Hepatocyte (in vitro differentiated cells): ENCODE measurements at places on chromosomes 3 and 15. TPM values are rescaled to one million over a fixed set of nuclear protein-coding genes. Genes with fewer than 3 reads are reported as not detected.

The LAMB2 gene
- total RNA-seq: 343 and 396 TPM in 2 replicates

The ECE2 gene
- not detected in 2 replicates for total RNA-seq

DNA sequence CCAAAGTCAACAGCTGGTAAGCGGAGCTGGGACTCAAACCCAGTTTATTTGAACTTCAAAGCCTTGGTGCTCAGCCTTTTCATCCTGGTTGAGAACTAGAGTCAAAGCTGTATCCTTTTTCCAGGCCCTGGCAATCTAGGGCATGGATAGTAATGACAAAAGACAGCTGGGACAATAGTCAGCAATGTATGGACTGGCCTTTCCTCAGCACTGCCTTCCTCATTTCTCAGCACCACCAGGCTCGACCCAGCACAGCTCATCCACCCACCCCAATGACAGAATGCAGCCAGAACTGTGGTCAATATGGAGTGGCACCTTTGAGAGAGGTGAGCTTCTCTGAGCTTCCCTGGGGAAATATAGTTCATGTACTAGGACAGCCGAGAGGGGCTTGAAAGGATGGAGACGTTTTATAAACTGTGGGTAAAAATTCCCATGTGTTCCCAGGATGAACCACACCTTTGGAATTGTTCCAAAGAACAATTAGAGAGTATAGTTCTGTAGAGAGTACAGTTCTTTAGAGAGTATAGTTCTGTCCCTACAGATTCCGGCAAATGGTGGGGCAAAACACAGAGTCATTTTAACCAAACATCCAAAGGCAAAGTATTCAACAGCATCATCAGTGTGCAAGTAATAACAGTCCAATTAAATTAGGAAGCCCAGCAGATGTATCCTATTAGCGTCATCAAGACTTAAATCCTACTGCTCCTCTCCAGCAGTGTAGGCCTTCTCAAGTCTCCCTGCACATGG, 30.2 kb upstream of the IREB2 start:
- peak overlapping the region; percentile 63 for H3K27ac ChIP-seq
- no peak for DNase-seq
- H3K27me3 ChIP-seq: no peaks in the 10 kb centered on the region
- H3K4me1 ChIP-seq: peaks cover 8% of the 10 kb centered on the region
- H3K36me3 ChIP-seq: no peaks in the 10 kb centered on the region
- H3K4me3 ChIP-seq: no peak overlapping the region

DNA sequence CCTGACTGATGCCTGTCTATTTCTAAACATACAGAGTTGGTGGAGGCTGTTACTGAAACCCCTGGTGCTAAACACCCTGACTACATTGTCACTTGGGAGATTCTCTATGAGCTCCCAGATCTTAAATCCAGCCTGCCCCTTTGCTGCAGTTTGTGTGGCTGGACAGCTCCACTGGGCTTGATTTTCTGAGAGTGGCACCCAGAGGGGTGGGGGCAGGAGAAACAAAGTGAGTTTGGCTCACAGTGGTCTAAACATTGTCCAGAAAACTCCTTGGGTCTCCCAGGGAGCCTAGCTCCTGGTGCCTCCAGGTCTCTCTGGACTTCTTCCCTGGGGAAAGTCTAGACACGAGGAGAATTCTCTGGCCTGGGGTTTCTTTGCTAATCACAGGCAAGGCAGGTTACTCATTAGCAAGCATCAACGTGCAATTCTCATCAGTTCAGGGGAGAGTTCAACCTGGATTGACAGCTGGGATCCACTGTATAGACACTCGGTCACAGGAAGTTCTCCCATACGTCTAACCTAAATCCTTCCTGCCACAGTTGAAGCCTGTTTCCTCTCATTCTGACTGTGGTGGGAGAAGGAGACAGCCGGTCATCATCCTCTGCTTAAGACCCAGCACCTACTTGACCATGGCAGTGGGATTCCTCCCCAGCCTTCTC, 7.1 kb upstream of the DLL4 start:
- H3K27ac ChIP-seq: peak overlapping the region; percentile 37
- H3K36me3 ChIP-seq: no peaks in the 10 kb centered on the region
- H3K4me1 ChIP-seq: peaks cover 28% of the 10 kb centered on the region
- peaks cover 33% of the 10 kb centered on the region for H3K27me3 ChIP-seq
- peak; percentile 58 for DNase-seq
- no peak overlapping the region for H3K4me3 ChIP-seq

The TUSC7 gene
- total RNA-seq: not detected in 2 replicates

- H3K27ac ChIP-seq: no peak overlapping the region
- no peak overlapping the region for H3K4me3 ChIP-seq
- H3K4me1 ChIP-seq: no peaks in the 10 kb centered on the region
- H3K36me3 ChIP-seq: no peaks in the 10 kb centered on the region
- no peak for DNase-seq
- H3K27me3 ChIP-seq: no peaks in the 10 kb centered on the region
Observed at GRCh38 chr3:104323226-104323625, 1043.5 kb upstream of the ALCAM start.

DNA sequence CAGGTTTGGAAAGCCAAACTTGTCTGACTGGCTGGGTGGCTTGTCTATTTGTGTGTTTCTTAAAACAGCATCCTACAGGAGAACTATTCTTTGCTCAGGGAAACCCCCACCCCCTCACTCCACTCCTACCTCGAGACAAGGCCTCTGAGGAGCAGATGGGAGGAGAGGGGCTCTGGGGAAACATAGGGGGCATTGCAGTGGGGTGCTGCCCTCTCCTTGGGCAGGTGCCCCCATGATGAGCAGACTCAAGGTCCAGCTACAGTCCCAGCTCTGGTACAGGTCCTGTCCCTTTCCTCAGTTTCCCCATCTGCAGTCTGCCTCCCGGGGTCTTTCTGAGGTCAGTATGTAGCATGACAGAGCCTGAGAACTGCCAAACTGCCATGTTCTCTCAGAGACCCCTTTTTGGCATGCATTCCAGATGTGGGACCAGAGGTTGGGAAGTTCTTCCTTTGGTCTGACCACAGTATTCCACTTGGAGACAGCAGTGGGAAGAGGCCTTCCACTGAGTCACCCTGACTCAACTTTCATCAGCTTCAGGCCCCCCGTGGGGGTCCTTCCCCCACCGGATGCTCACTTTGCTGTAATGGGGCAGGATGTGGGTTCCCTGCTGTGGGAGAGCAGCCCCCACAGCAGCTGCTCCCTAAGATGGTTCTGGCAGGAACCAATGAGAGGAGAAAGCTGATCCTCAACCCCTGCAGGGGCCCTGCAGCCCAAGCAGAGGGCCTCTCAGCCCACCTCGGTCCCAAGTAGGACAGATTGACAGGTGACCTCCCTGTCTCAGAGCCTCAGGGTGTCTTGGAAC, 32.3 kb upstream of the CYP11A1 start:
- no peaks in the 10 kb centered on the region for H3K27me3 ChIP-seq
- DNase-seq: no peak
- peaks cover 21% of the 10 kb centered on the region for H3K4me1 ChIP-seq
- H3K4me3 ChIP-seq: no peak overlapping the region

The POC1A gene
- total RNA-seq: 2.6 TPM in 2 replicates

- no peak for DNase-seq
- H3K4me3 ChIP-seq: no peak overlapping the region
- peaks cover 25% of the 10 kb centered on the region for H3K4me1 ChIP-seq
Observed at GRCh38 chr15:98896002-98896721, 111.4 kb downstream of the PGPEP1L start.

DNA sequence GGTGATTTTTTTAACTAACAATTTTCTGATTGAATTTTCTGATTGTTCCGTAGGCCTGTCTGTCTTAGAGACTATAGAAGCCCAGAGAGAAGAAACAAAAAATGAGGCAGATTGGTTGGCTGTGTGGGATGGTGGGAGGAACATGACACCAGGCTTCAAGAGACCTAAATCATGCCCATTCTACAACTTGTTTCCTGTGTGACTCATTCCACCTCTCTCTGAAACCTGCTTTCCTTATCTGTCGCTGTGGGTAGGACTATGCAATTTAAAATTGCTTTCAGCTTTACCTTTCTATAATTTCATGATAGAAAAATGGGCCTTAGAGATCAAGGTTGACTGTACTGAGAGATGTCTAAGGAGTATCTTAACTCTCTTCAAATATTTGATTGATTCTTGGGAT, 44.5 kb downstream of the OXNAD1 start:
- H3K4me3 ChIP-seq: no peak overlapping the region
- H3K36me3 ChIP-seq: no peaks in the 10 kb centered on the region
- no peak for DNase-seq

- peaks cover 2% of the 10 kb centered on the region for H3K4me1 ChIP-seq
- H3K36me3 ChIP-seq: no peaks in the 10 kb centered on the region
- no peak for DNase-seq
- H3K27ac ChIP-seq: no peak overlapping the region
- no peak overlapping the region for H3K4me3 ChIP-seq
Observed at GRCh38 chr3:126341755-126342150, 15.5 kb downstream of the KLF15 start.
